ENCODE measurements at places on chromosomes 7 and 10. TPM values are rescaled to one million over a fixed set of nuclear protein-coding genes. Genes with fewer than 3 reads are reported as not detected.

The CPVL gene
- 14.4 TPM for total RNA-seq

The PPP1R3A gene
- total RNA-seq, result 4.4 TPM

The PNLIPRP2 gene
- not detected for total RNA-seq

The DCLRE1A gene
- 14.8 TPM for total RNA-seq

The EPO gene
- not detected for total RNA-seq

The HYAL4 gene
- not detected for total RNA-seq

The TNPO3 gene
- total RNA-seq, result 45.9 TPM

The MDFIC gene
- 69.4 TPM for total RNA-seq

The GCK gene
- 1.4 TPM for total RNA-seq

The MORN4 gene
- total RNA-seq, result 5.9 TPM

The AKR1C8 gene
- total RNA-seq, result not detected

The ACSL5 gene
- 38.8 TPM for total RNA-seq

The COL13A1 gene
- total RNA-seq, result 9.2 TPM

The NAPEPLD gene
- 33.2 TPM for total RNA-seq

The CLRN3 gene
- total RNA-seq, result 0.42 TPM

The GRM8 gene
- total RNA-seq, result 0.48 TPM

The TBL2 gene
- total RNA-seq, result 57.1 TPM

The VSTM2A gene
- total RNA-seq, result 19.9 TPM

The WEE2 gene
- 0.42 TPM for total RNA-seq

The HOXA7 gene
- total RNA-seq, result 3.7 TPM

The SLF2 gene
- 114 TPM for total RNA-seq

The WNT8B gene
- 0.11 TPM for total RNA-seq

The PRLHR gene
- 0.48 TPM for total RNA-seq

The INHBA gene
- 12.4 TPM for total RNA-seq

The PRSS2 gene
- not detected for total RNA-seq

Data from urinary bladder (tissue), 4 donors.